ENCODE measurements at places on chromosomes 3 and 15.

DNA sequence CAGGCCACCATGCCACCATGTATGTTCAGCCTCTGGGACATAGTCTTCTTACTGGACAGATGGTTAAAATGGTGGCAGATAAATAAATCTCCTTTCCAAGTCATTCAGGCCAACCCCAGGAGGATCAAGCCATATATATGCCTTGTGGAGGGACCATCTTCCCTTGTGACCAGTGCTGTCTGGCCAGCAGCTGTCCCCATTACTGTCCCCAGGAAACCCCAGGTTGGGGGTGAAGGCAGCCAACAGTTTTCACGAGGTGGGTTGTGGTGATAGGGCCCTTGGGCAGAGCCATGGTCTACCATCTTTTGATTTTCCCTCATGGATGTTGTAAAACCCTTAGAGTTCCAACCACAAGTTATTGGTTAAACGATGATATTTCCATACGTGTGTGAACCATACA, 48.7 kb upstream of the PCSK6 start:
- no peak for DNase-seq

DNA sequence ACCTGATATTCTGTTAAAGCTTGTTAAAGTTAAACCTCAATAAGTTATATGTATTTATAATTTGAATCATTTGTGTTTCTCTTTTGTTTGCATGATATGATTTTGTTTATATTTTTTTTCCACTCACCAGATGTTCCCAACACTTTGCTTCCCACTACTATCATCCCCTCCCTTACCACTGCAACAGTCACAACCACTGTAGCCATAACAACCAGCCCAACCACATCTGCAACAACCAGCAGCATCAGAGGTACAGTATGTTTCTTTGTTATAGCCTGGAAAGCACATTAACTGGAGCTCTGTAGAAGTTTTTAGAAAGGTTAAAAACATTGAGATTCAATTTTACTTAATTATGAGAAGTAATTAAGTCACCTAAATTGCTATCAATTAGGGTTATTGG, 1011.9 kb downstream of the VGLL3 start:
- no peak for DNase-seq

DNA sequence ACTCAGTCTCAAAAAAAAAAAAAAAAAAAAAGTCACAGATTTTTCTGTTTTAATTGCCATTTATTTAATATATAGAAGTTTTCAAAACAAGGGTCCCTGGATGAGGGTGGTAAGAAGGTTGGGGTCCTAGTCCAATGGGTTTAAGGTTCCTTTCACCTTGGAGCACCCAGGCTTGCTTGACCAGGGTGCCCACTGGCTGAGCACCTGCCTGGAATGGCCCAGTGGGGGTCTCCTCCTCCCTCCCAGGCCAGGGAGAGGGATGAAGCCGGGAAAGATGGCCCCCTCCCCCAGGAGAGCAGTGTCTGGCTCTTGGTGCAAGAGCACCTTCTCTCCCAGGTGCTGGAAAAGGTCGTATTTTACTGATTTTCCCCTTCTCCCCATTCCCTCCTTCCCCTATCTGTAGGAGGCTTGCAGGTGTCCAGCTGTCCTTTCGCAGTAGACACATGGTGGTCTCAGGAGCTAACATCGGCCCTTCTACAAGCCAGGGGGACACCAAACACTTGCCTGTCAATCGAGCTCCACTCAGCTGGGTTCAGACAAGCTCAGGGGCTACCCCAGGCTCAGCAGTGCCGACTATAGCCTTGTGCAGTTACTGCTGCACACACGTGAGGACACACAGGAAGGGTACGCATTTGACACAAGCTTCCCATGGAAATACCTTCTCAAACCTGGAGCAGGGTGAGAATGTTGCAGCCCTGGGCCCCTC, 112.3 kb upstream of the KLF13 start:
- no peak for DNase-seq

GRCh38 chr15:51846463-51847230, 17.2 kb downstream of the TMOD3 start:
- no peak for DNase-seq

DNA sequence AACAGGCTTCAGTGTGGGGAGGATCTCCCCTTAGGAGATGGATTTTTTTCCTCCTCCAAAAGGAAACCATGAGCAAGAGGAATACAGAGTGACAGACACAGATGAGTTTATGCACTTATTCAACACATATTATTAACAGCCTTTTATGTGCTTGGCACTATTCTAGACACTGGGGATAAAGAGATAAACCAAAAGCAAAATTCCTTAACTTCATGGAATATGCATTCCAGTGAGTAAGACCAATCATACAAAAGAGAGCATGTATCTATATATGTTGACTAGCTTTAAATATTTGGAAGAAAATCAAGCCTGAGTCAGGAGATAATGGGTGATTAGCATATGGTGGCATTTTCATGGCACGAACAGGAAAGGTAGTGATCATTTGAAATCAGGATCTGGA, 284.4 kb upstream of the RASGRP1 start:
- DNase-seq, result no peak

DNA sequence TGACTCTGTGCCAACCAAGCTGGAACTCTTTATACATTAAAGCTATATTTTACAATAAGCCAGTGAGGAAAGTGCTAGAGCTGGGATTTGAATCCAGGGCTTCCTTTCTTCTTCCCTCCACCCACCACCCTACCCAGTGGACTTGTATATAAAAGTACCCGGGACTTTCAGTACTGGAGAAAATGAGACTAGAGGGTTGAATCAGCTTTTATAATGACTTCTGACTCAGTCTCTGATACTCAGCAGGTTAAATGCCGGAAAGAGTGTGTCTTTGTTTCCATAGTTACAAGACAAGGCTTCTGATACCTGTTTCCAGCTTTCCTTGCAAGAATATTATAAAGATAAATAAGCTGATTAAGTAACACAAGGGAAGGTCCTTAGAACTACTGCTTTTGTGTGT, 80.9 kb downstream of the FRMD4B start:
- no peak for DNase-seq

All from stimulated activated CD8-positive, alpha-beta memory T cell treated with anti-CD3 and anti-CD28 coated beads, Interleukin-7, amount 100 ng/mL, for 1 hour (primary cell).